ENCODE measurements at places on chromosomes 1 and 21. TPM values are rescaled to one million over a fixed set of nuclear protein-coding genes. Genes with fewer than 3 reads are reported as not detected.

The SIM2 gene
- not detected for total RNA-seq

The SLC16A4 gene
- 0.17 TPM for total RNA-seq

The ARHGEF11 gene
- 41.1 TPM for total RNA-seq

DNA sequence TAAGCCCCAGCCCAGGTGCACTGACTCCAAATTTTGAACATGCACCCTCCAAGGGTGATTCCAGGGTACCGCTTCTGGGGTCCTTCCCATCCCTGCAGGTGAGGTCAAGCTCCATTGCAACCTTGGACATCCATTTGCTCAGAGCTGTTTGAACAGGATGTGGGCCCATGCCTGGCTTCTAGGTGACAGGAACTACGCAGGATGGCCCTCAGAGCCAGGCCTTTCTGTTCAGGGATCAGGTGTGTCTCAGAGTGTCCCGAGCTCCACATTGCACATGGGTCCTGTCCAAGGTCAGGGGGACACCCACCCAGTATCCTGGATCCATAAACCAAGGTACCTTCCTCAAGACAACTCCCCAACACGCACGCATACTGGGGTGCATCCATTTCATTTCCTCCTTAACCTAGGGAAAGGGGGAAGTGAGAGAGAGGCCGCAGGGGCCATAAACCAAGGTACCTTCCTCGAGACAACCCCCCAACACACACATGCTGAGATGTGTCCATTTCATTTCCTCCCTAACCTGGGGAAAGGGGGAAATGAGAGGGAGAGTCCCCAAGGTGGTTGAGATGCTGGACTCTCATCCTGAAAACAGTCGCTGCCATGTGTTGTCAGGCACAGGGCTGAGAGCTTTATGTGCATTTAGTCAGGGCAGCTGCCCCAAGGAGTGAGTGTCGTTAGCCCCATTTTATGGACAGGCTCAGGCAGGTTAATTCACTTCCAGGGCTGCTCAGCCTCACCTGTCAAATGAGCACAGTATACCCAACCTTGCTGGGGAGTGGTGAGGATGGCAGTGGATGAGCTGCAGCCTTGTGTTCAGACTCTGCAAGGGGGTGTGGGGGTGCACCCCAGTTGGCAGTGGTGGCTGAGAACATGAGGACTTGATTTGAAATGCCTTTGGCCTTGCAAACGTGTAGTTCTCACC lies 2.1 kb downstream of the SLC66A1 start:
- no peak overlapping the region for H3K4me3 ChIP-seq
- no peak for DNase-seq
- H3K4me1 ChIP-seq: no peaks in the 10 kb centered on the region
- peaks cover 16% of the 10 kb centered on the region for H3K36me3 ChIP-seq
- H3K27me3 ChIP-seq: no peaks in the 10 kb centered on the region

DNA sequence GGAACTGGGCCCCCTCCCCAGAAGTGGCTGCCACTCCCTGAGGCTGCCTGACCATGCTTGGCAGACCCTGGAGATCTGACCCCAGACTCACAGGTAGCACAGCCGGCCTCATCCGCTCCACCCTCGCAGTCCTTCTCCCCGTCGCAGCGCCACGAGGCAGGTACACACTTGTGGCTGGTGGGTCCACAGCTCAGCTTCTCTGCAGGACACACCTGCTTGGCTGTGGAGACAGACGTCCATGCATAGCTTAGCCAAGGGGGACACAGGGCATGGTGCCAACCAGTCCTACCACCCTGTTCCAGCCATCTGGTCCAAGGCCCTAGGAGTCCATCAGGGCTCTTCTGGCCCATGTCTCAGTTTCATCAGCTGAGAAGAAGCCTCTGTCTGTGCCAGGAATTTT lies 42.2 kb upstream of the MAGOH start:
- peaks cover 72% of the 10 kb centered on the region for H3K36me3 ChIP-seq
- no peak overlapping the region for H3K27ac ChIP-seq
- no peaks in the 10 kb centered on the region for H3K27me3 ChIP-seq
- no peak overlapping the region for H3K4me3 ChIP-seq

DNA sequence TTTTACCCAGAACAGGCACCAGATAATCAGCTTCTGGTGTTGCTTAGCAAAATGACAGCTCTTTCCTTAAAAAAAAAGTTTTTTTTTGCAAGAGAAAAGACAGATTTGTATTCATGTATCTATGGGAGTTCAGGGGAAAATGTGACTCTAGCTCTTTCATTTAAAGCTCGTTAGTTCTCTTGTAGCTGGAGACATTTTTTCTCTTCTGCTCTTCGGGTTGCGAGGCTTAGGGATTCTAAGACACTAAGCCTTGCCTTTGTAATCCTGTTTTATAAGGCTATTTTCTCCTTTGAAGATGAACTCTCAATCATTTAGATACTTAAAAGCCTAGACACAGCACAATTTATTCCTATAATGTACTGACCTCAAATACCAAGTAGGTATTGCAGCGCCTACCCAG lies 40.3 kb upstream of the EDARADD start:
- H3K4me1 ChIP-seq: no peaks in the 10 kb centered on the region
- no peak overlapping the region for H3K27ac ChIP-seq
- H3K4me3 ChIP-seq: no peak overlapping the region
- H3K27me3 ChIP-seq: no peaks in the 10 kb centered on the region
- no peaks in the 10 kb centered on the region for H3K36me3 ChIP-seq

DNA sequence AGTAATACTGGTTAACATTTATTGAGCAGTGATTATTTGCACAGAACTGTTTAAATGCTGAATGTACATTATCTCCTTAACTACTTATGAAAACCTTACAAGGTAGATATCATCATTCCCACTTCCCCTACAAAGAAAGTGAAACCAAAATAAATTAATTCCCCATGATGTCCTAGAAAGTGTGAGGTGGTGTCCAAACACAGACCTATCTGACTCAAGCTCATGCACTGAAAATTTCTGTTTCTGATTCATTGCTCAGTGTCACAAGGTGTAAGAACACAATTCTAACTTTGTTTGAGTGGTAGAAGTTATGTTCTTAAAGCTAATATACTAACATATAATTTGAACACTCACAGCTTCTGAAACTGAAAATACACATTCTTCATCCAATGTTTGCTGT lies 178.7 kb downstream of the MRPL39 start:
- H3K27ac ChIP-seq: no peak overlapping the region
- H3K4me1 ChIP-seq: no peaks in the 10 kb centered on the region
- H3K27me3 ChIP-seq: no peaks in the 10 kb centered on the region
- H3K4me3 ChIP-seq: no peak overlapping the region
- no peak for DNase-seq
- no peaks in the 10 kb centered on the region for H3K36me3 ChIP-seq

DNA sequence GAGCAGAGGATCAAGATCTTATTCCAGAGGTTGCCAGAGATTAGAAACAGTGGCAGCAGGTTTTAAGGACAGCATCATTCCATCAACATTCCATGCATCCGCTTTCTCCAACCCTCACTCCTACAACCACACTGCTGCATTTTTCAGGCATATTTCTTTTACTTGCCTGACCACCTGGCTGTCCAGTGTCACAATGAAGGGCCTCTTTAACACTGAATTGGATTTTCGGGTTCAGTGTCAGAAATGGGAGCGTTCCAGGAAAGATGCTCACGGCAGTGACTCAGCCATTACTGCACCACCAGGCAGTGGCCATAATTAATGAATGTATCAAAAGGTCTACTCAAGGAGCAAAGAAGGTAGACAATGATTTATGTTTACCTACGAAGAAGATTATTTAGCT lies 200.4 kb upstream of the ESRRG start:
- H3K36me3 ChIP-seq: no peaks in the 10 kb centered on the region
- H3K4me3 ChIP-seq: no peak overlapping the region
- DNase-seq: no peak
- H3K27ac ChIP-seq: no peak overlapping the region

- H3K4me1 ChIP-seq: peaks cover 14% of the 10 kb centered on the region
- no peak overlapping the region for H3K27ac ChIP-seq
- DNase-seq: no peak
Observed at GRCh38 chr1:56374026-56374974, 205.1 kb downstream of the PLPP3 start.

DNA sequence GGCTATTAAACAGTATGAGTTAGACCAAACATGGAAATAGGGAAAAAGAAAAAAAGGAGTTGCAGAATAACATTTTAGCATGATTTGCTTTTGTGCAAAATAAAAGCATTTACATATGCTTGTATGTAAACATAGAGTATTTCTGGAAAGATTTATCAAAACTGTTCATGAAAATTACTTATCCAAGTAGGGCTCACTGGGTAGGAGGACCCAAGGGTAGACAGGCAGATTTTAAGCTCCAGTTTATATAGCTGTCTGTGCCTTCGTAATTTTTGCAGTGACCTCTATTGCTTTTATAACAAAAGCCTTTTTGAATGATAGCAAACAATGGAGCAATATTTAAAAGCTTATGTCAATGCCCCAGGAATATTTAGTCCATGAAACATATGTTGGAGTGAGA lies 228.8 kb upstream of the IRF2BP2 start:
- no peak overlapping the region for H3K27ac ChIP-seq
- no peaks in the 10 kb centered on the region for H3K27me3 ChIP-seq
- peaks cover 5% of the 10 kb centered on the region for H3K36me3 ChIP-seq

- no peaks in the 10 kb centered on the region for H3K27me3 ChIP-seq
- no peak overlapping the region for H3K4me3 ChIP-seq
- DNase-seq: peak; percentile 32
Observed at GRCh38 chr1:55067022-55067778, 27.9 kb downstream of the PCSK9 start.

DNA sequence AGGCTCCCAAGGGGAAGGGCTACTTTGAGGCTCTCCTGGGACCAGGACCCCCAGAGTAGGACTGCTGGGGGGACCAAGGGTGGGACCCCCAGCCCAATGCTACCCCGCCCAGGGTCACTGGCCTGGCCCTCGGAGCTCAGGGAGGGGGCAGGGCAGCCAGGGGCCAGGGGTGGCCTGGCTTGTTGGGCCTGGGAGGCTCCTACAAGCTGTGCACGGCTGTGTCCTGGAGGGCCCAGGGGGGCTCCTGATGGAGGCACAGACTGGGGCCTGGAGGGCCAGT lies 2.2 kb downstream of the HES4 start:
- DNase-seq: no peak
- H3K4me3 ChIP-seq: no peak overlapping the region
- H3K27me3 ChIP-seq: peaks cover 40% of the 10 kb centered on the region
- 0 out of 2 replicates have a peak, but pooled peaks cover 1% of the 10 kb centered on the region for H3K4me1 ChIP-seq
- no peak overlapping the region for H3K27ac ChIP-seq
- H3K36me3 ChIP-seq: 0 out of 3 replicates have a peak, but pooled peaks cover under 1% of the 10 kb centered on the region

- no peaks in the 10 kb centered on the region for H3K36me3 ChIP-seq
- no peak for DNase-seq
- no peak overlapping the region for H3K27ac ChIP-seq
Observed at GRCh38 chr1:111218701-111219556, 8.6 kb upstream of the CHI3L2 start.

DNA sequence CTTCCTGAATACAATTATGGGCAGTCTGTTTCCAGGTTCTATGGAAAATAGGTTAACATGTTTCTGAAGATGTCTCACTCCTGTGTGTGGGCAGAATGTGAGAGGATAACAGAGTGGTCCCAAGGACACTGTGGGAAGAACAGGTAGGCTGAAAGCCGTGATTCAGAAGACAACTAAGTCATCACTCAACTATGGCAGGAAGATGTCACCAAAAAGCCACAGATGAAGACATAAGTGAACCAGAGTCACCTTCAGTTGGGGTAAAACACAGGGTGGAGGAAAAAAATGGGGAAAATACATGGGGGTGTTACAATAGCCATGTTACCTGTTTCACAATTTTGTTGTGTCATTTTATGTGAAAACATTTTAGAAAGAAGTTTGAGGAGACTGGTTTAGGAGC lies 75.1 kb downstream of the UCHL5 start:
- H3K4me3 ChIP-seq: no peak overlapping the region
- no peaks in the 10 kb centered on the region for H3K27me3 ChIP-seq
- no peak overlapping the region for H3K27ac ChIP-seq
- no peak for DNase-seq
- H3K36me3 ChIP-seq: peaks cover 12% of the 10 kb centered on the region

DNA sequence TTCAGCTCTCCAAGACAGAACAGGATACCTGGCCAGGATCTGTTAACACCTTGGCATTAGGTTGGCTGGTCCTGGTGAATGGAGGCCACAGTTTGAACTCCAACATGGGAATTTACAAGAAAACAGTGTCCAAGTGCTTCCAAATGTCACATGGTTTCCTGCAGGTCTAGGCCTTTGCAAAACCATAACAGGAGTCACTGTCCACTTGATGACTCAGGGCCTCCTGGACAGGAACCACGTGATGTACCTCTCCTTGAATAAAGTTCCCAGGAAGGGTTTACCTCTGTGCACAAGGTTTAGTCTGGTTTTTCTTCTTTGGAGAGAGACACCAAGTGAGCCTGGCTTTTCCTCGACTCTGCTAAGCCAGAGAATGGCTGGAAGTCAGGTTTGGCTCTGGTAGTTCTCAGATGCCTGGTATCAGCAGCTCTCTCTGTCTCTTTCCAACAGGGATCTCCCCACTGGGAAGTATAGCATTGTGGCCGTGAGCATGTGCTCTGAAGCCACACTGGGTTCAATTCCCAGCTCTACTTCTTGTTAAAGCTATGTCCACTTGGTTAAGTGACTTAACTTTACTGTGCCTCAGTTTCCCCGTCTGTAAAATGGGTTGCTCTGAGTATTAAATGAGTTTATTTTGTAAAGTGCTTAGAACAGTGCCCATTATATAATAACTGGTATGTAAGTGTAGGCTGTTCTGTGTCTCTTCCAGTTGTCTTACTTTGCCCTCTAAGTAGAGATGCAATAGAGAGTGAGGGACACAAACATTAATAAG lies 27.3 kb upstream of the TMEM61 start:
- no peak overlapping the region for H3K4me3 ChIP-seq
- no peak overlapping the region for H3K27ac ChIP-seq

- no peak overlapping the region for H3K27ac ChIP-seq
- no peaks in the 10 kb centered on the region for H3K36me3 ChIP-seq
- no peak for DNase-seq
- no peaks in the 10 kb centered on the region for H3K27me3 ChIP-seq
Observed at GRCh38 chr1:159860456-159860855, 2.0 kb downstream of the VSIG8 start.

DNA sequence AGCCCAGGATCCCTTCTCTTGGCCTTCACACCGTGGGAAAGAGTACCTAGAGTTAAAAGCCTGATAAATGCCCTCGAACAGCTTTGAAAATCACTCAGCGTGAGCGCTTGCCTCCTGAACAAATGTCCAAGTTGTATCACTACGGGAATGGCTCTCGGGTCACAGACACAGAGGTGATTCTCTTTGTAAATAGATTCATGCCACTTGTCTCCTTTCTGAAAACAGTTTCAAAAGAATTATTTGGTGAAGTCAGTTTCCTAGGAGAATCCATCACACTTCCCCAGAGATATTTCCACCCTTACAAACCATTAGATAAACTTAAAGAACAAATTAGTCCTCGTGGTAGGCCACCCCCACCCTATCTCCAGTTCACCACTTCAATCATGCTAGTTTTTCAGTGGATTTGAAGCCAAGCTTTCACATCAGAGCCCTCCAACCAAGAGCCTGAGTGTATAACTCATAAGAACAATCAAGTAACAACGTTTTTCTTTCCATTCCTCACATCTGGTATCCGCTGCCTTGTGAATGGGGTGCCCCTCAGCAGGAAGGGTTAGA lies 132.9 kb downstream of the SLC30A10 start:
- H3K27me3 ChIP-seq: no peaks in the 10 kb centered on the region
- no peak for DNase-seq
- H3K36me3 ChIP-seq: no peaks in the 10 kb centered on the region
- no peak overlapping the region for H3K4me3 ChIP-seq
- 0 out of 2 replicates have a peak, but pooled peaks cover 2% of the 10 kb centered on the region for H3K4me1 ChIP-seq
